Skin of body (tissue), 3 donors: ENCODE measurements at places on chromosomes 2 and 18. TPM values are rescaled to one million over a fixed set of nuclear protein-coding genes. Genes with fewer than 3 reads are reported as not detected.
A peak's percentile ranks its signal among the peaks of the same experiment; 100 is the strongest.

Gene REG3G
- total RNA-seq = not detected

Gene MDH1B
- 0.99 TPM for total RNA-seq

Gene SCYGR2
- total RNA-seq = not detected

Gene C1QL2
- total RNA-seq = 0.10 TPM

Gene HOXD9
- total RNA-seq = 4.7 TPM

Gene DTNB
- 9.2 TPM for total RNA-seq

Gene ALPG
- not detected for total RNA-seq

Gene ASB18
- 0.79 TPM for total RNA-seq

Gene MEP1B
- not detected for total RNA-seq

Gene SNED1
- 9.7 TPM for total RNA-seq

Gene CAVIN2
- 23.0 TPM for total RNA-seq

Gene NEB
- 212 TPM for total RNA-seq

DNA sequence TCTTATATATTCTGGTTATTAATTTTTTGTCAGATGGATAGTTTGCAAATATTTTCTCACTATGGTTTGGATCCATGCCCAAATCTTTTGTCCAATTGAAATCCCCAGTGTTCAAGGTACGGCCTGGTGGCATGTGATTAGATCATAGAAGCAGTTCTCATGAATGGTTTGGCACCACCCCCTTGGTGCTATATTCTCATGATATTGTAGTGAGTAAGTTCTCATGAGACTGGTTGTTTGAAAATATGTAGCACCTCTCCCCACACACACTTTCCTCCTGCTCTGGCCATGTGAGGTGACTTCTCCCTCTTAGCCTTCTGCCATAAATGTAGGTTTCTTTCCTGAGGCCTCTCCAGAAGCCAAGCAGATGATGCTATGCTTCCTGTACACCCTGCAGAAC, 107.7 kb upstream of the KYNU start:
- DNase-seq = no peak

- DNase-seq = no peak
Observed at GRCh38 chr2:14977021-14977420, 344.5 kb downstream of the LRATD1 start.

- no peak for DNase-seq
Observed at GRCh38 chr18:47794725-47795433, 135.6 kb downstream of the SMAD2 start.

DNA sequence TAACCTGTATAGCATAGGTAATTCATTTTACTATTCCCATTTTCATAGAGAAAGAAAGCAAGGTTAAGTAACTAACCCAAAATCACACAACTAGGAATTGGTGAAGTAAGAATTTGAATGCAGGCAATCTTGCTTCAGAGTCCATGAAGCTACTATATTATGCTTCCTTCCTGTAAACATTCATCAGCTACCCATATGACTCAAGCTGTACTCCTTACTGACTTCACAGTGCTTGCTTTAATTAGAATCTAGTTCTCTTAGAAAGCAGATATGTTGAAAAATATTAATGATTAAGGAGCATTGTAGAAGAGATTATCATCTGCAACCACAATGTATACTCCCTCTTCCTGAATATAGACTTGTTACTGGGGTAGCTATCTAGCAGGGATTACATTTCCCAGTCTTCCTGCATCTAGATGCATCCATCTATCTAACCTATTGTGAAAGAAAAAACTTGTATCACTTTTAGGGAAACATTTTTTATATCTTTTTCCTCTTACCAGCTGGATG, 961.6 kb upstream of the CHAC2 start:
- no peak for DNase-seq

DNA sequence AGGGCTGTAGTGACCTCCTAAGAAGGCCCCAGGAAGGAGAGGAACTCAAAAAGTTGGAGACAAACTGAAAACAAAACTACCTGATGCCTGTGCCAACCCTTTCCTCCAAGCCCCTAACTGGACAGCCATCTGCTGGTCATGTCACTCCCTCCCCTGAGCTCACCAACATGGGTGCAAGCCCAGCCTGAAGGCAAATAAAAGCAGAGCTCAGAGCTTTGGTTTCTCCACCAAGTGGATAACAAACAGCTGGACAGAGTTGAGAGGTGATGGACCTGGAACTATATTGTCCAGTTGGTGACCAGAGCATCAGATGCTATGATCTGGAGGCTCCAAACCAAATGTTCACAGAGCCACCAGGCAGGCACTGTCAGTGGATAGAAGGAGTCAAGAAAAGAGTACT, 34.6 kb upstream of the MAL start:
- no peak for DNase-seq

DNA sequence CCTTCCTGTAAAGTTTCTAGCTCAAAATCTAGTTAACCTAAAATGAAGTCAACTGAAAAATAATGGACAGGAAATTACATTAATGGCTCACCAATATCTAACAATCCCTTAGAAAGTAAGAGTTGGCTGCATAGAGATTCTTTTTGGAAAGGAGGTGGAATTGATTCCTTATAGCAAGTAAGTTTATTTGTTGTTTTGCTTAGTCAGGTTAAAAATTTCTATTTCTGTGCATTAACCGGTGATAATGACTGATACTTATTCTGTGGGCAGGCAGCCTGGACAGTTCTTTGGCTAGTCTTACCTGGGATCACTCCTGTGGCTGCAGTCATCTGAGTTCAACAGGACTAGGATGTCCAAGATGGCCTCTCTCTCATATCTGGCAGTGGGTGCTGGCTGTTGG, 6.9 kb upstream of the BCL2L11 start:
- DNase-seq = no peak

DNA sequence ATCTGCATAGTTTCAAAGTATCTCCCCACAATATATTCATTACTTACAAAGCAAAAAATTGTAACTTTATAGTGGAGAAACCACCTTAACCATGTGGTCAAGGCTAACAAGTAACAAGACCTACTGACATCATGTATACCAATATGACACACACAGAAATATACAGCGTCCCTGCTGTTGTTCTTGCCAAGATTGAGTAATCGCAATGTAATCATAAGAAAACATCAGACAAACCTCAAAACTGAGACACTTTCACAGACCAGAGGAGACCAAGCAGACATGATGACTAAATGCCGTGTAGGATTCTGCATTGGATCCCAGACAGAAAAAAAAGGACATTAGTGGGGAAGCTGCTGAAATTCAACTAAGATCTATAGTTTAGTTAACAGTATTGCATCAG, 123.0 kb downstream of the ACAA2 start:
- DNase-seq = no peak

DNA sequence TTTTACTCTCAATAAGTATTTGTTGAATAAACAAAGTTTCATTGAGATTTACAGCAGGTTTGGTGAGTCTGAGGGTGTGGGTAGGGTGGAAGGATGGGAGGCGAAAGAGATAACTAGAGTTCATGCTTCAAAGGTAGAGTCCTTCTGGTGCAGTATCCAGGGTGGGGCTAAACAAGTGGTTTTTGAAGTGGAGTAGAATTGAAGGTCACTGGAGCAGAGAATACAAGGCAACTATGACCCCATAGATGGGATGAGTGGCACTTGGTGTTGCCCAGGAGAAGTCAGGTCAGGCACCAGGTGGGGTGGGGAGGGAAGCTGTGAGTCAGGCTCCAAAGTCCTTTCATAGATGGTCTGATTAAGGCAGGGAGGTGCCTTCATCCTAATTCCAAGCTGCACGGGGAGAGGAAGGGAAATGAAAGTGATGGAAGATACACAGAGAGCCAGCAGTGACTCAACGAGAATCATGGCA, 6.6 kb upstream of the CAB39 start:
- no peak for DNase-seq

GRCh38 chr18:56267334-56267733, 371.1 kb downstream of the TXNL1 start:
- no peak for DNase-seq

DNA sequence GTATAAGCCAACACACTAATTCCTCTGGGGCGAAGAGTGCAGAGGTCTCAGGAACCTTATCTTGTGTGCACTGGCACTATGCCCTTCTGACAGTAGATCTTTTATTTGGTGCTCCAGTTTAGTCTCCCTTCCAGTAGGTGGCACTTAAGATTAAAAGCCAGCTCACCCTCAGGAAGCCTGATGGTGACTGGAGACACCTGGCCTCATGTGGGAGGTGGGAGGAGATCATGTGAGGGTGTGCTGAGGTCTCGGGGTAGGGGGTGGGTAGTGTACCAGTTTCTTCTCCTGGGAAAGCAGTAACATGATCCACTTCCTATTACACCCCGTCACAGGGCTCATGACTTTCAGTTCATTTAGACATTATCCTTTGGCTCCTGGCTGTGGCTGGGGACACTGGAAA, 654.9 kb downstream of the ADCYAP1 start:
- DNase-seq = no peak

- no peak for DNase-seq
Observed at GRCh38 chr2:78896536-78896935, 129.0 kb upstream of the REG3G start.

- DNase-seq = peak; percentile 47
Observed at GRCh38 chr2:27920148-27920885, 29.8 kb downstream of the BABAM2 start.

DNA sequence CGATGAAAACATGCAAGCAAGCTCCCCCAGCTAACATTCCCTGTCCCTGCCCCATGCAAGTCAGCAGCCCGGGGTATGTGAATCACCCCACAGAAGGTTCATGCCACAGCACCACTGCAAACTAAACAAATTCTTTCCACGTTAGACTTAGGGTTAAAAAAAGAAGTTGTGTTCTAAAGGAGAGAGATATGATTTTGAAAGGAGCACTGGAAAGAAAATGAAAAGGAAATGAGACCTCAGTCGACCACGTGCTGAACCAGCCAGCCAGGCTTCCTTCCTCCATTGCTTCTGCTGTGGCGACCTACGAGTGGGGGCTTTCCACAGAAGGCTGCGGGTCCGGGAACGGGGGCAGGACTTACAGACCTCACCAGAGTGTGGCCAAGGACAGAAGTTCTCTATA, 52.0 kb downstream of the ARL4C start:
- no peak for DNase-seq

GRCh38 chr2:14237902-14238301, 394.6 kb upstream of the LRATD1 start:
- no peak for DNase-seq

DNA sequence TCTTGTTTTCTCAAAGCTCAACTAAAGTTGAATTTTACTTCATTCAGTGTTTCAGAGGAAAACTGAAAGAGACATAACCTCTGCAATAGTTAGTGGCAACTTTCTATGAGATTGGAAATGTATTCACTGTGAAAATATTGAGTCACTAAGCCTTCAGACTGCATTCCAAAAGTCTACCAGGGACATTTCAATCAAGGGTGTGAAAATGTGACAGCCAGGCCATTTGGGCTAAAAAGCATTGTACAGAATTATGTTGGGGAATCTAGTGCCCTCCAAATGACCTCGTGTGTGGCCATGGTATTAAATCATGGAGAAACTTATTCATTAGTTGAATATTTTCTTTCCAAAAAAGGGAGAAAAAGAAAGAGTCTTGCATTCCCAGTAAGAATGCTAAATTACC, 251.9 kb downstream of the GRB14 start:
- no peak for DNase-seq

GRCh38 chr18:50014606-50015005, 180.3 kb downstream of the MYO5B start:
- DNase-seq = no peak

GRCh38 chr2:128172191-128172590, 81.2 kb downstream of the UGGT1 start:
- no peak for DNase-seq

DNA sequence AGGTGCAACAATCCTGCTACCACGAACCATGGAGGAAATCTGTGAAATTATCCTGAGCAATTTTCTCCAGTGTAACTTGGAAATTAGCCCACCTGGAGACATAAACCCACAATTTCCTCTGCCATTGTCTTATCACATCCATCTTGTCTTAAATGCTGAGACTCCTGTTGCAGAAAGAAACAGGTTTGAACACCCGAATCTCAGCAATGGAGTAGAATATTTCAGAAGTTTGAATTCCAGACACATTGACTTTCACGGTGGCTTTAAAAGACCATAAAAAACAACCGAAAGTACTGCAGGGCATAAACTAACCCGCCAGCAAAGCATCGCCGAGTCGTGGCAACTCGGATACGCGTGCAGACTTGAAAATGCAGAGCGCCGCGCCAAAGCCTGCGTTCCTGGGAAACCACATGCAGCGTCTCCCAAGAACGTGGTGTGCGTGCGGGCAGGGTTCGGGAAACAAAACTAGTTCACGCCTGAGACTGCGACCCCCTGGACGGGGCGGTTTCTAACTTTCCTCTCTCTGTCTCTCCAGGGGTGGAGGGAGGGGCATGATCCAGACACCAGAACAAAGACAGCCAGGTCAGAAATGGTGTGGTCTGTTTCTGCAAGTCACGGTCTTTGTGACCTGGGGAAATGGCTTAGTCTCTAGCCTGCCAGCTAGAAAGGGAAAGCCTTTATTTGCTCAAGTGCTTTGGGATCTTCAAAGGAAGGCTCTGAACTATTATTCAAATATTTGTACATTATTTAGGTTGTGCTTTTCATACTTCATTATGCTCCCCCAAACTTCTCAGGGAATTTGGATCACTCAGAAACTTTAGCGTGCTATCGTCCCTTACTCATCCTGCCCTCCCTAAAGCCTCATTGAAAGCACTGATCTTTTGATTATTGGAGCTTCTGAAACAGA, 26.9 kb upstream of the KCTD1 start:
- peak; percentile 46 for DNase-seq

GRCh38 chr2:85511008-85511811, 27.8 kb upstream of the MAT2A start:
- no peak for DNase-seq

- DNase-seq = no peak
Observed at GRCh38 chr2:208039376-208040110, 14.2 kb upstream of the PLEKHM3 start.

DNA sequence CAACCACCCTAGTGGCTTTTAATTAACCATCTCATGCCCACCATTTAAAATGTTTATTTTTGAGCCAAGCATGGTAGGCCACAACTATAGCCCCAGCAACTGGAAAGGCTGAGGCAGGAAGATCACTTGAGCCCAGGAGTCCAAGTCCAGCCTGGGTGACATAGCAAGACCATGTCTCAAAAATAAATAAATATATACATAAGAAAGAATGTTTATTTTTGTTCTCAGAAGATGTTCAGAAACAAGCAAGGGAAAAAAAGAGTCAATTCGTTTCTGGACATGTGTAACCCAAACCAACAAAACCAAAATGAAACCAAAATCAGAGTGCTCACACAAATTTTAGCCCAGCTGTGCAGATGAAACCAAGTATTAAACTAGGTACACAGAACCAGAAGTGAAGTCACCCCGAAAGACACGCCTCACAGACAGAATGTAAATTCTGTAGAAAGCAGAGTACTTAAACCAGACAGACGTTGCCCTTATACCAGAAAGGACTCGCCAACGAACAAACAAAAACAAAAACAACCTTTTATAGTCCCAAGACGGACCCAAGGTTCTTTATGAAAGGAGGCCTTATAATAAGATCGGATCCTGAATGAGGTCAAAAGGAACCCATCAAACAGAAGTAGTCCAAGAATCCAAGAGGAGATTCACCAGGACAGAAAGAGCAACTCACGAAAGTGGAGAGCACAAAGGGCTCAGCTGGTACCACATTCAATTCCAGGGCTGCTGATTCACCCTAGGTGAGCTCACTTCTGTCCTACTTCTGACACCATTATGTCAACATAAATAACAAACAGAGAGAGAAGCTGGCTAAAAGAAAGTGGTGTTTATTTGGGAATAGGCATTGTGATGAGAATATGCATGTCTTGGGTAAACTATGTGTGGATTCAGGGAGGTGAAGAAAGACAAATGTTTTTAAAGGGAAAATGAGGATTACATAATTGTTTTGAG, 31.8 kb upstream of the MTCL1 start:
- no peak for DNase-seq
